Naive thymus-derived CD8-positive, alpha-beta T cell (primary cell): ENCODE measurements at places on chromosomes 7 and 10. TPM values are rescaled to one million over a fixed set of nuclear protein-coding genes. Genes with fewer than 3 reads are reported as not detected.

DNA sequence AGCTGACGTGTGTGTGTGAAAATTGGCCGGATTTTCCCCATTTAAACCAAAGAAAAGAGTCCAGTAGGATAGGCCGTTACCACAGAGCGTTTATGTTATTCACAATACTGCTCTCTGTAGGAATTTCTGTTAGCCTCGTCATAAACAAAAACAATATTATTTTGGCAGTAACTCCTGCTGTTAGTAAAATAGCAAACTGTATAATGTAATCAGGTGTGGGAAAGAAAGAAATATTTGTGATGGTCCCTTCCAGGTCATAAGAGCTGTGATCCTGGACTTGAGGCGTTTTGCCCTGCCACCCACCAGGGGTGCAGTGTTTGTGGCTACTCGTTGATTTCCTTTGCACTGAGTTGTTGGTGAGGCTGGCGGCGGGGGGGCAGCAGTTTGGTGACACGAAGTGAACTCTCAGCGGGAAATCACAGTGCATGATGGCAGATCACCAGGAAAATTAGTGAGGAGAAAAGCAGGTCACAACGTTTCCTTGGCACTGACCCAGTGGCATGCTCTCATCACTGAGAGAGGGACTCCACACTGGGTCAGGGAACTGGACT, 2.8 kb downstream of the EEPD1 start:
- no peak for DNase-seq

DNA sequence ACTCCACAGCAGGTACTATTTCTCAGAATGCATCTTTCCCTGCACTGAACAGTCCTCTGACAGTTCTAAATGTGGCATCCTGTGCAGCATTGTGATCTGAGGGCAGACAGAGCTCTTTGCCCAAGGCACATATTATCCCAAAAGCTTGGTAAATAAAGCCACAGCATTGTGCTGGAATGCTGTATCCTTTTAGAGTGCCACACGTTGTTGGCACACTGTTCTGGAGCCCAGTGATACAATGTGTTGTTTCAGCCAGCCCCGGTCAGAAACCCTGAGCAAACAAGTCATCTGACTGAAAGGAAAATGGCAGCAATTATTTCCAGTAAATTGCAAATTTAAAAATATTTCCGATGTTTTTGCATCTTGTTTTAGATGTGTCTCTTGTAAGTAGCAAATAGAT, 45.4 kb downstream of the NAMPT start:
- no peak for DNase-seq

- DNase-seq, result no peak
These were observed 396.1 kb upstream of the KLF6 start for GRCh38 chr10:4181081-4181480.

DNA sequence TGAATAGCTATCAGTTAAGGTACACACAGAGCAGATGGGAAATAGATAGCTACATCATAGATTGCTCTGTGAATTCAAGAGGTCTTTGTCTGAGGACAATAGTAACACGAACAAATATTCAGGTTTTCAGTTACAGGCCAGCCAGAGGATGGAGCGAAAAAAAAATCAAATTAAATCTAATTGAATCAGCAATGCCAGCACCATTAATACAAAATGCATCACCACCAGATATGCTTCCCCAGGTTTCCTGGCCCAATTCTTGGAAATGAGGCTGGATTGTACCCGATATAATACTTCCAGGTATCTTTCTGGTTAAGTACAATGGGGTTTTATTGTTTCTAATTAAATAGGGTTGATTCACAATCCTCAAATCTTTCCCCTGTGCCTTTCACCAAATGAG, 975.8 kb upstream of the AUTS2 start:
- no peak for DNase-seq

The CLCN1 gene
- polyA plus RNA-seq, result not detected

The GSTO2 gene
- polyA plus RNA-seq, result 1.1 TPM
